C1 segment of cervical spinal cord (tissue), 14 donors: ENCODE measurements at places on chromosomes 11 and 22.

GRCh38 chr22:41595703-41596102, 6.1 kb upstream of the PMM1 start:
- no peak for DNase-seq

GRCh38 chr11:12005476-12005875, 3.0 kb downstream of the DKK3 start:
- DNase-seq: no peak

DNA sequence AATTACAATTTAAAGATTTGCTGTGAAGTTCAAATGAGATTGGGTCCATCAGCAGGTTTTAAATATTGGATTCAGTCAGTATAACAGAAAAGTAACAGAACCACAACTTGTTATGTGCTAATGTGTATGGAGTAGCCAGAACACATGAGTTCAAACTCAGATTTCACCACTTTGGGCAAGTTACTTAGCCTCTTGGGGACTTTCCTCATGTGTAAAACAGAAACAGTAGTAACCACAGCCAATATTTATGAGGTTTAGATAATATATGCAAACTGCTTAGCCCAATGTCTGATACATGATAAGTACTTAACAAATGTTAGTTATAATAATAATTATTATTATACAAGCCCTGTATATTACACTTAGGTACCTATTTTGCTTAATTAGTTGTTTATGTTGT, 21.8 kb upstream of the SLC5A12 start:
- no peak for DNase-seq

DNA sequence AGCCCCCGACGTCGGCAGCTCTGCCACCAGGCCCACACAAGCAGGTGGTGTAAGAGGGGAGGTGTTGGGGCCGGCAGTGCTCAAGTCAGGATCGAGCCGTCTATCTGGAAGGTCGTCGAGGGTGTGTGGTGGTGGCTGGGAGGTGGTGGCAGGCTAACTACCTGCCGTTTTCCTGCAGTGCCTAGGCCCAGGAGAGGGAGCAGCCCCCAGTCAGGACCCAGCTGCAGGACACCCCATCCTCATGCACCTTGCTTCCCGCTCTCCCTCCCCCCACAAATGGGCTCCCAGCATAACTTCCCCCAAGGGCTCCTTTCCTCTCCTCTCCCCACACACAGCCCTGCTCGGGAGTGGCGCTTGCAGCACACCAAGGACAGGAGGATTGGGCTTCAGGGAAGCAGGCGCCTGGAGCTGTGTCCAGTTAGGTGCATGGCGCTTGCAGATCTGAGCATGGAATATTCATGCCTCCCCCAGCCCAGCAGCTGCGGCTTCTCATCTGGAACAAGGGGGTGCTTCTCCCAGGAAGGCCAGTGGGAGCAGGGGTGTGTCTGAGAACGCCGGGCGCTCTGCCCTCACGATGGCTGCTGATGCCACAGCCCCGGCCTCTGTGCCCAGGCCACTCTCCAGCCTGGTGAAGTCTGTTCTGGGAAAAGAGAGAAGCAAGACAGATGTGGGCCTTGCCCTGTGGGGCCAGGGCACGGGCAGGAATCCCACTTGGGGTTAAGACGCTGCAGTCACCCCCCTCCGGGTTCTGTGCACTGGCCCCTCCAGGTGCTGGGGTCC, 127.7 kb downstream of the IGLL1 start:
- no peak for DNase-seq

GRCh38 chr11:64449381-64450167, 90.6 kb downstream of the RPS6KA4 start:
- DNase-seq: peak; percentile 33

GRCh38 chr11:90391756-90392155, 168.9 kb upstream of the CHORDC1 start:
- no peak for DNase-seq

DNA sequence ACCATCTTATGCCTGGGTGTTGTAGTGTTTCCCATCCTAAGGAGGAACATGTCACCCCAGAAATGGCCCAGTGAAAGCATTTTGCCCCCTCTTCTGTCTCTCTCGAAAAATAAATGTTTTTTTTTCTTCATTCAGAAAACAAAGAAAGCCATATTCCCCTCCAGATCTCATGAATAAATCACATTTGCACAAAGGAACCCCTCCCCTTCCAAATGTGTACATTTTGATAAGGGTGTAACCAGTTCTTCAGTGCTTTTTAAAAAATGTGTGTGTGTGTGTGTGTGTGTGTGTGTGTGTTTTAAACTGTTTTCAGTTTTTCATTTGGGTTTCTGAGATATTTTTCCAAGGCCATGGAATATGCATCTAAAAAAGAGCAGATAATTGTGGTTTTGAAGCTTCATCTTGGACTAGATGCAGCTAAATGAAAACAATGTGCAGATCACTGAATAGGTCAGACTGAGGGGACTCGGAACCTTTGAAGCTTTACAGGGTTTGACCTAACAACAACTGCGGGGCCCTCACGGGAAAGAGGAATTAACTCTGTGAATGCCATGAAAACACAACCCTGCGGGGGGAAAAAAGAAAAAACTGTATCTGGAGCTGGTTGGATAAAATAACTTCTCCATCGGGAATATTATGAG, 76.4 kb downstream of the YAP1 start:
- DNase-seq: no peak

DNA sequence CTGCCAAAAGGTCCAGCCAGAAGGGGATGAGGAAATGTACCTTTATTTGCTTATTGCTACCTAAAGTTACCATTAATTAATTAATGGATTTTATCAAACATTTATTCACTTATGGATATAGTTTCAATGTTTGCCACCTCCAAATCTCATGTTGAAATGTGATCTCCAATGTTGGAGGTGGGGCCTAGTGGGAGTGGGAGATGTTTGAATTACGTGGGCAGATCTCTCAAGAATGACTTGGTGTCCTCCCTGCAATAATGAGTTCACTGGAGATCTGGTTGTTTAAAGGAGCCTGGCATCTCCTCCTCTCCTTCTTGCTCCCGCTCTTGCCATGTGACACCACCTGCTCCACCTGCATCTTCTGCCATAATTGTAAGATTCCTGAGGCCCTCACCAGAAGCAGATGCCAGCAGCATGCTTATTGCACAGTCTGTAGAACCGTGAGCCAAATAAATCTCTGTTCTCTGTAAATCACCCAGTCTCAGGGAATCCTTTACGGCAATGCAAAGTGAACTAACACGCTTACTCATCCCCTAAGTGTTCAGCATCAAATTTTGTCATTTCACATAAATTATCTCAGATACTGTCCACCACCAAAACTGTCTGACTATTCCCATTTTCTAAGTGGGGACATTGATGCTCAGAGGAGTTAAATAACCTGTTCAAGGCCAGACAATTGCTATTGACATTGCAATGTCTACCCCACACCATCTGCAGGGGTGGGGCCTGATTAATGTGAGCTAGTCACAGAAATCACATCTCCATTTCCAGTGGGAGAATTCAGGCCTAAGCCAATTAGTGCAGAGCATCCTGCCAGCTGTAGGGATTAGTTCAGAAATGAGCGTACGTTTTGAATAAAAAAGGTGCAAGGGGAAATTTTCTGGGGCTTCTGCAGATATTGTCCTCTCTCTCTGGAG, 51.6 kb upstream of the SYN3 start:
- DNase-seq: no peak

- DNase-seq: no peak
Observed at GRCh38 chr11:7869467-7869866, 61.6 kb downstream of the OR10A6 start.

DNA sequence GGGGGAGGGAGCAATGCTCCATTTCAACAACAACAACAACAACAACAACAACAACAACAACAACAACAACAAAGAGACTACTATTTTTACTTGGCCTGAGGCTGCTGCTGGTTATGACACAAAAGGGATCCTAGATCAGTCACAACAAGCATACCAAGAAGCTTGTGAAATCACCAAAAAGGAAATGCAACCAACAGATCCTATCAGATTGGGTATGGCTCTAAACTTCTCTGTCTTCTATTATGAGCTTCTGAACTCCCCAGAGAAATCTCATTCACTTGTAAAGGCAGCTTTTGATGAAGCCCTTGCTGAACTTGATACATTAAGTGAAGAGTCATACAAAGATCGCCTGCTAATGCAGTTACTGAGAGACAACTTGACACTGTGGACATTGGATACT, 10.5 kb upstream of the MS4A2 start:
- no peak for DNase-seq

DNA sequence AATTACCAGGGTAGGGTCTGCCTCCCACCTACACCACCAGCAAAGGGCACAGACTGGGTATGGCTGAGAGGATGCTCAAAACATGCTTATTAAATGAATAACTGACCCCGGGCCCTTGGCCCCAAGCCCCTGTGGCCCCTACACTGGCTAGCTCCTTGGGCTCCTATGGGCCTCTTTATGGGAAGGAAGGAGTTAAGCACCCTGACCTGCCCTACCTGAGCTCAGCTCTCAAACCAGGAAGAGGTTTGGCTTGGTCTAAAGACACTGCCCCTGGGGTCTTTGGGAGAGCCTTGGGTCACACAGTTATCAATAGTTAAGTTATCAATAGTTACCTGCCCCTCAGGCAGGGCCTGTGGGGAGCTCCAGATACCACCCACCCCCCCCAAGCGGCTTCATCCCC, 1.2 kb downstream of the USH1C start:
- no peak for DNase-seq

GRCh38 chr11:12812849-12813248, 138.6 kb downstream of the TEAD1 start:
- no peak for DNase-seq

DNA sequence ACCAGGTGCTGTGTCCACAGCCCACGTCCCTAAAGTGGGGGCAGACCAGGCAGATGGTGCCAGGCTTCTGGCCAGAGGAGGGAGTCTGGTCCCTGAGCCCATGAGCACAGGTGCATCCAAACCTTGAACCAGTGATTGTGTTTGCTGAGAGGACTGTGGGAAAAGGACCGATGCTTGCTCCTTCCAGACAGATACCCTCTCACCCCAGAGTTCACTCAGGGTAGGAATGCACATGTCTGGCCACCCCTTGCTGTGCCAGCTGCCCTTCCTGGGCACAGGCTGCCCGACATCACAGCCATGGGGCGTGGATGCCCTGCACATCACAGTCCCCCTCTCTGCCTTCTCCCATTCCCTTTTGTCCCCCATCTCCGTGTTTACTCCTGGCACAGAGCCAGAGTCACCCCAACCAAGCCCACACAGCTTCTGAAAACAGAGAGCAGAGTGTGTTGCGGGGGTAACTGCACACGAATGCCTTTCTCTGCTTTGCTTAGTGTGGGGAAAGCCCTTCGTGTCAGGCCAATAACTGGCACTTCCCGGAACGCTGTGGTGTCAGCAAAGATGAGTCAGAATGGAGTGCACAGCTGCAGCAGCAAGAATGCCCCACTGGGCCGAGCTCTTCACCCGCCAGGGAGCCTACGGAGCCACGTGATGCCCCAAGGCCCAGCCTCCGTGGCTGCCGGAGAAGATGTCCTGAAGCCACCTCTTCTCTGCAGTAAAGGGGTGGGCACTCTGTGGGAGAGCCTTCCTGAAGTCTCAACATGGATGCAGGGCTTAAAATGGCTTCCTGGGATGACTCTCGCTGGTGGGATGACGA, 7.6 kb downstream of the CARS1 start:
- no peak for DNase-seq

- DNase-seq: no peak
Observed at GRCh38 chr11:65817312-65817834, 16.4 kb upstream of the SNX32 start.

DNA sequence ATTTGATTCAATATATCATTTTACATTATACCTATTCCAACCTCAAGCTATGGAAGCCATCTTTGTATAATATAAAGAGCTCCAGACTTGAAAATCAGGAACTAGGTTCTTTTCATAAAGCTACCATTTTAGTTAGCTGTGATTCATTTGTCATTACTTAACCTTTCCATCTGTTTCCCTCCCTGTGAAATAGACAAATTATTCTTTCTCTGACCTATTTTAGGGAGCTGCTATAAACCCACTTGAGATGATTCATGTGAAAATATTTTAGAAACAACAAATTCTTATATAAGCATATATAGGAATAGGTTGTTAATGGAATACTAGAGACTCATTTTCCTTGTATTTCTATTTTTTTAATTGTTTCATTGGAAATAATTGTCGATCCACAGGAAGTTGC, 1012.1 kb downstream of the OPCML start:
- no peak for DNase-seq

DNA sequence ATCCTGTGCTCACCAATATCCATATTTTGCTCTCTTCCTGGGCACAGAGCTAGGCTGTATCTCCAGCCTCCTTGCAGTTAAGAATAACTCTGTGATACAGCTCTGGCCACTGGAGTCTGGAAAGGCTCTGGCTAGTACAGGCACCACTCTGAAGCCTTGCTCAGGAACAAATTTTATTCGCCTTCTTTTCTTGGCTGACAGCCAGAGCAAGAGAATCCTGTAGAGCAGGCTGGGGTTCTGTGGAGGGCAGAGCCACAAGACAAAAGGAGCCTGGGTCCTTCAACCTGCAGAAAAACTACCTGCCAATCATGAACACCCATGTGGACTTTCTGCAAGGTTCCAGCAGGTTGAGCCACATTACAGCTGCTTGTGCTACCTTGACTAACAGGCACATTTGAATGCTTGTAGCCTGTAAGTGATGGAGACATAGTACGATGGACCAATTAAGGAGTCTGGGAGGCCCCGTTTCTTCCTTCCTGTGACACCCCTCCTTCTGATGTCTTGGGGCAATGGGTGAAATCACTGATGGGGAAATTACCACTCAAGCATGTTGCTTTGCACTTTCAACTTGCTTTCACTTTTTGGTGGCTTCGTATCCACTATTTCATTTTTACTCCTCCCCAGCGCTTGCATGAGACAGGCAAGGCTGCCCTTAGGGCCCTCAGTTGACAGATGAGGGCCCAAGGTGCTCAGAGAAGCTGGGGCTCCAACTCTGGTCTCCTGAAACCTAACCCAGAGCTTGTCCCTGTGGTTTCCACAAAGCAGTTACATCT, 267.2 kb upstream of the SYN3 start:
- no peak for DNase-seq

GRCh38 chr11:111417766-111418435, 38.8 kb upstream of the POU2AF1 start:
- DNase-seq: no peak

- DNase-seq: peak; percentile 29
Observed at GRCh38 chr11:14380947-14381561, 22.1 kb upstream of the RRAS2 start.

DNA sequence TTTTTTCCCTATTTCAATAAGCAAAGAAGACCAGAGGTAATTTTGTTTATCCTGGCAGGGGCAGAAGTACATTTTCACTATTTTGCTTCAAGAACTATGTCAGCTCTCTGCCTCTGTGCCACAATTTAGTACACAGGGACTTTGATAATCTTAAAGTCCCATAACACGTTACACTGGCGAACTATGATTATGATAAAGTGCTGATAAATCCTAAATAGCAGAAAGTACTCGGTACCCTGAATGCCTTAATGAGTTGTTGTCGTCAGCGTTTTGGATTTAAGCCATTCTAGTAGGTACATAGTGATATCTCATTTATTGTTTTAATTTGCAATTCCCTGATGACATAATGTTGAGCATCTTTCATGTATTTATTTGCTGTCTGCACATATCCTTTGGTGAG, 16.6 kb upstream of the PHOX2A start:
- DNase-seq: no peak

- DNase-seq: no peak
Observed at GRCh38 chr11:76850815-76851214, 9.9 kb upstream of the ACER3 start.

GRCh38 chr11:11482730-11483129, 129.7 kb upstream of the CSNK2A3 start:
- DNase-seq: no peak
